ENCODE measurements at places on chromosomes 5 and 9. TPM values are rescaled to one million over a fixed set of nuclear protein-coding genes. Genes with fewer than 3 reads are reported as not detected.

The RARS1 gene
- 31.5 TPM for polyA plus RNA-seq

The GLDC gene
- 0.65 TPM for polyA plus RNA-seq

The CCNI2 gene
- polyA plus RNA-seq = 0.77 TPM

The KDM3B gene
- 57.4 TPM for polyA plus RNA-seq

DNA sequence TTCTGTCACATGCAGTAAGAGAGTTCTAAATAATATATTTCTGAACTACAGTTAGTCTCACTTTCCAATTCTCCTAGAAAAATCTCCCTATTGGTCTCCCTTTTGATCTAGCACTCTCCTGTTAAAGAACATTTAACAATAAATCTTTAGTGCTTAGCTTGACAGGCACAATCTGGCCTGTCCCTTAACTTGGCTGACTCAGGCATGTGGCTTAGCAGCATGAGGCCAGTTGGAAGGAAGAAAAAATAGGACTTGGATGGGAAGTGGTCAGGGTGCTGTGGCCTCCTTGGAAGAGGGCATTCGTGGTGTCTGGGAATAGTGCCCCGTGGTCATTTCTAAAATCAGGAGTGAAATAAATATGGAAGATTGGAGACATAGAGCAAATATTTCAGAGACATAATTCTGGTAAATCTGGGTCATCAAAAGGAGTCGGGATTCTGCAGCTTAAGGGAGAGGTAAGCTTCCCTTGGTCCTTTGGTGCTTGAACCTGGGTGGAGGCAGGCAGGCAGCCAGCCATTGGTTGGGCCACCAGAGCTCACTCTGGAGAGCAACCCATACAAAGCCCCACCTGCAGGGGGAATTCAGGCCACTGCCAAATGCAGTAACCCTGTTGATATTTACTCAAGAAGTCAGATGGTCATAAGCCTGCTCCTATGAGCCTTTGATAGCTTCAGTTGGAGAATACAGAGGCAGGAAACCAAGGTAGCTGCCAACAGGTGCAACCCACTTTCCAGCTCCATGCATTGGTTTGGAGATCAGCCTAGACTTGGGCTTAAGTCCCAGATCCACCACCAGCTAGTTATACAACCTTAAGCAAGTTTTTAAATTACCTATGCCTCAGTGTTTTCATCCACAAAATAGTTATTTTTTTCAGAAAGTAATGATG is 28.8 kb upstream of the TLE4 start:
- DNase-seq = no peak

DNA sequence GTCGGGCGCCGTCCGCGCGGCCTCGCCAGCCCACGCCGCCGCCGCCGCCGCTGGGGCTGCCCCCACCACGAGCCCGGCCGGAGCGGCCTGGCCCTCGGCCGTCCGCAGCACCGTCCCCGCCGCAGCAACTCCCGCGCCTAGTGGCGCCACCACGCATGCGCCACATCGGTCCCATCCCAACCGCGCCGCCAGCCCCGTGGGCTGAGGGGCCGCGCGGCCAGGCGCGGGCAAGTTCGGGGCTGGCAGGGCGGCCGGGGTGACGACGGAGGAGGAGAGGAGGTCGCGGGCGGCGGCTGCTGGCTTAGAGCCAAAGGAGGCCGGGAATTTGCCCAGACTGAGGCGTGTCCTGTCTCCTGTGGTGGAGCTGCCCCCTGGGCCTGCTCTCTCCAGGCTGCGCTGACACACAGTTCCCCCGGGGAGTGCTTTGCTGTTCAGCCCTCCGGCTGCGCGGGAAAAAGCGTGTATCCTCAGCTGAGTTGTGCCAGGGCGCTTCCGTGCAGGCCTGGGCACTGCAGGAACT is at the start of gene TUSC1:
Gene TUSC1, minus strand, starts transcription at position 298 of the 520 bp plus-strand sequence. Its CDS starts 132 bp downstream, at position 166.
- peak; percentile 72 for DNase-seq

DNA sequence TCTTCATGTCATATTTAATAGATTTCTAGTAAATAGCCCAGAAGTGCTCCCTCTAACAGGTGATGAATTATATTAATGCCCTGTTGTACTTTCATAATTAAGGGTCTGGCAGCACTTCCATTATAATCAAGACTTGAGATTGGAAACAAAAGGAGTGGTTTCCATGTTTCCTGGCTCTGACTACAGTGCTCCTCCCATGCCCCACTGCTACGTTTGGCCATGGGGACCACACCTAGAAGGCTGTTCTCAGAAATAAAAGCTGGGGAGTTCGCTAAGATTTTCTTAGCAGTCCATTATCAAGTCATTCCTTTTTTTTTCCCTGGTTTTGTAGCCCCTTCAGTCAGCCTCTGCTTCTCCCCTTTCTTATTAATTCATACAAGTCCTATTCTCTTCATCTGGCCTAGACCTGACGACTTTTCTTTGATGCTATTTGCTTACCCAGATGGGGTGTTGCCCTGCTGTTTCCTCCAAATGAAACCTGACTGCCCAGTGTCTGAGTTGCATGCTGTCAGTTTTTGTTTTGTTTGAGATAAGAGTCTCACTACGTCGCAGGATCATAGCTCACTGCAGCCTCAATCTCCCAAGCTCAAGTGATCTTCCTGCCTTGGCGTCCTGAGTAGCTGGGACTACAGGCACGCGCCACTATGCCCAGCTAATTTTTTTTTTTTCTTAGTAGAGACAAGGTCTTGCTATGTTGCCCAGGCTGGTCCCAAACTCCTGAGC is 312.1 kb upstream of the EFNA5 start:
- no peak for DNase-seq

DNA sequence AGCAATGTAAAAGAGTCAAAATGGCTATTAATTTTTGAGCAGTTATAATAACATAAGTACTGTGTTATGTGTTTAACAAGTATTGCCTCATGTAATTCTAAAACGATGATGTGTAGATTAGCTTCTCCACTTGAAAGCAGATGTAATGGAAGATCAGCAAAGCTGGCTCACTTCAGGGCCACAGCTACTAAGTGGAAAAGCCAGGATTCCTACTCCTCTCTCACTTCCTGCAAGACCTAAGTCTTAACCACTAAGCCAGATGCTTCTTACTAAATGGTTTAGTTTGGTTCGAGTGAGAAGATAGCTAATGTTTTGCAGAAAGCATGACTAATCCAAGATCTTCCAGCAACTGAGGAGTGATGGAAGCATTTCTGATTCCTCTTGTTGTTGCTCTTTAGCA is 15.7 kb upstream of the TNC start:
- no peak for DNase-seq

DNA sequence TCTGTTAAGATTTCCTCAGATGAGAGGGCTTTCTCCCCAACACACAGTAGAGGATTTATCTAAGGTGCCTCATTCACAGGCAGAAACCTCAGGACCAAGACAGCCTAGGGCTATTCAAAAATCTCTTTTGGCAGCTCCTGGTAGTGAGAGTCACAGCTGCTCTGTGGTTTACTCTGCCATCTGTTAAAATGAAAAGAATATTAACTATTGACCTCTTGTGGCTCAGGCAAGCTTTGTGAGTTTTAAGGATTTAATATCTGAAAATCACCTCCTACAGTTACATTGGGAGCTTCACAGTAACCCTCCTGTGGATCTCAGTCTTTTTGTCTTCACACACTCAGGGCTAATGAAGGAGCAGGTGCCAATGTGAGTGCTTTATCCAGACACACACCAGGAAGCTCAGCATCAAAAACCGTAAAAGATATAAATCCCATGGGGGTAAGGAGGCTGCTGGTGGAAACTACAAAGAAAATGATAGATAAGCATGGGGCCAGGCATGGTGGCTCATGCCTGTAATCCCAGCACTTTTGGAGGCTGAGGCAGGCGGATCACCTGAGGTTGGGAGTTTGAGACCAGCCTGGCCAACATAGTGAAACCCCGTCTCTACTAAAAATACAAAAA is 29.7 kb downstream of the PPP1R2B start:
- DNase-seq = no peak

DNA sequence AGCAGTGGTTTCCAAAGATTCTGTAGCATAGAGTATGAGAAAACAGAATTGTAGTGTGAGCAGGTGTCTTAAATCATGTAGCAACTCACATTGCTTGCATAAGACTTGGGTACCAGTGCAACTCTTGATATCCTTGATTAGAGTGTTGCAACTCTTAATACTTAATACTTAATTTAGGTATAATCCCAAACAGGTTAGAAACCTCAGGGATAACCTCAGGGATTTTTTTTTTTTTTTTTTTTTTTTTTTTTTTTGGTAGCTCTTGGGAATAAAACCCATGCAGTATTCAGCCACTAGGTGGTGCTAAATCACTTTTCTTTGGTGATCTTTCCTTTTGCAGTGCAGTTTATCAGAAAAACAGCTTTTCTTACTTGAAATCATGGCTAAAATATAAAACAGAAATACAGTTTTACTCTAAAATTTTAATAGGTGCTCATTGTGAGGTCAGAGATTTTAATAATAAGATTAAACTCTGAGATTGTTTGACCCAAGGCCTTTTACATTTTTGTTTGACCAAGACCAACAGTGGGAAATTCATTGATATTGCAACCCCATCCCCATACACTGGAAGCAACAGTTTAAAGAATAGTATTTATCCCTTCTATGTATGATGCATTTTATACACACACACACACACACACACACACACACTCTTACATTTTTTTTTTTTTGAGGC is 55.3 kb downstream of the ERAP1 start:
- DNase-seq = peak; percentile 66

- DNase-seq = no peak
These were observed 45.3 kb downstream of the FBXW11 start for GRCh38 chr5:171961117-171961516.

GRCh38 chr9:134768709-134769351 is 111.8 kb upstream of the FCN2 start:
- DNase-seq = peak; percentile 84

- no peak for DNase-seq
These were observed at the start of gene PCDHAC1 for GRCh38 chr5:140925806-140926442. TSS of gene PCDHAC1 (plus strand) at chr5:140926299. CDS start at chr5:140926893, 594 bp downstream.

GRCh38 chr5:140190872-140191218 is 15.9 kb downstream of the CYSTM1 start:
- DNase-seq = no peak

DNA sequence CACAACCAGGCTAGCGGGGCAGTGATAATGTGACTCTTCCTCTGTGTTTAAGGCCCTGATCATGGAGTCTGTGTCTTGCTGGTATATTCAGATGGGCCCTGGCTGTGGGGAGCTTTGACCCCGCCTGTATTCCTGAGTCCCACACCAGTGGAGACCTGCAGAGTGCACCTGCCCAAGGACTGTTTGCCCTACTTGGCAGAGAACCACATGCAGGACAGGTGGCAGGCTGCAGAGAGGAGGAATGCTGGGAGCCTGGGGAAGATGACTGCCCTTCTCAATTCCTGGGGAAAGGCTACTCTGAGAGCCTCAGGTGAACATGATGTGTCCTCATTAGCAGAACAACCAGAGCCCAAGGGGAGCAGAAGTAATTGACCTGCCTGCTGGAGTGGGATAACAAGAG is 36.2 kb downstream of the IARS1 start:
- DNase-seq = no peak

GRCh38 chr5:38832810-38833209 is 13.0 kb upstream of the OSMR start:
- DNase-seq = no peak

DNA sequence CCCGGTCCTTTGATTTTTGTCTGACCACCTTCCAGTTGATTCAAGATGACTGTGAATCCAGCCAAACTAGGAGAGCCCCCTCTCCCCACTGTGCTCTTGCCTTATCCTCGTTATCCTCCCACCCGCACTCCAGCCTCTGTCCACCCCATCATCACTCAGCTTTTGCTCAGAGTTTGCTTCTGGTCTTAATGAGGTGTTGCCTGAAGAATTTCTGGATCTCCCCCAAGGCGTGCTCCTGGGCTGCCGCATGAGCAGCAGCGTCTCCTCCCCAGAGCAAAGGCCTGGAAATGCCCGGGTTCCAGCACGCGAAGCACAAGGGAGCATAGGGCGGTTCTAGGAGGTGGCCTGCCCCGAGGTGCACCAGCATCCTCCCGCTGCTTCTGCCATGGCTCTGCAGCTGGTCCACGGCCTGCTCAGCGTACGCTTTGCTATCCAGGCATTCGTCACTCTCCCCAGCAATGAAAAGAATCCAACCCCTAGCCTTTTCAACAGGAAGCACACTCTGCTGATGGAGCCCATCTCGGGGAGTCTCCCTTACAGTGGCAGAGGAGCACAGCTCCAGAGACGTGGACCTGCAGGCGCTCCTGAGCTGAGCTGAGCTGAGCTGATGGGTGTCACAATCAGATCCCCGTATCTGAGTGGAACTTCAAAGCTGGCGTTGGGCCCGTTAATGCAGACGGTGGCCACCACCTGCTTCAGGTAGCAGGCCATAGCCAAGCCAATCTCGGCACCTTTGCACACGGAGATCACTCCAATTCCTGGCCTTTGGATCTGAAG is 50.7 kb downstream of the BAAT start:
- no peak for DNase-seq

DNA sequence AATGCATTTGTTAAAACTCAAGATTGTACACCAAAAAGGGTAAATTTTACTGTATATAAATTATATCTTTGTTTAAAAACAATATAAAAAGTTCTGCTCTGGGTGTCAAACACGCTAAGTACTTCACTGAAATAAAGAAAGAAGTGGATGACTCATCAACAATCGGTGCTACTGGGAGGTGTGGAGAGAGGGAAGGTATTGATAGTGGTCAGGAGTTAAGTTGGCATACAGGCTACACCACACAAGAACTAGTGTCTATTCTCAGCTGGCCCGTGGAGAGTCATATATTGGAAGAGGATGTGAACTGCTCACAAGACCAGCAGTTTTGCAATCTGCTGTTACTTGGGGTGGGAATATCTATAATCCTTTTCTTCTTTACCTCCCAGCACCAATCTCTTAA is 145.7 kb upstream of the TRPC7 start:
- no peak for DNase-seq

DNA sequence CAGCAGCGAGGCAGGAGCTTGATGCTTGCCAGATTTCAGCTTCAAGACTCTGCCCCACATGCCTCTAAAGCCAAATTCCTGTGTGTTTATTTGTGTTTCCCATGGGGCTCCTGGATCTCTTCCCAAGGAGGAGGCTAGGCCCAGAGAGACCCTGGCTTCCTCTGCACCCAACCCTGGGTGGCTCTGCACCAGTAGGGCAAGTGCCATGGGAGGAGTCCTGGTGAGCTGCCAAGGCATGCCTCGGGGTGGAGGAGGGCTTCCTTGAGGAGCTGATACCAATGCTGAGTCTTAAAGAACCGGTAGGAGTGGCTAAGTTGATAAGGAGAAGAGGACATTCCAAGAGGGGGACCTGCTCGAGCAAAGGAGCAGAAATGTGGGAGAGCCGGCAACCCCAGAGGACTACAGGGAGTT is 6.8 kb upstream of the TIFAB start:
- DNase-seq = no peak

DNA sequence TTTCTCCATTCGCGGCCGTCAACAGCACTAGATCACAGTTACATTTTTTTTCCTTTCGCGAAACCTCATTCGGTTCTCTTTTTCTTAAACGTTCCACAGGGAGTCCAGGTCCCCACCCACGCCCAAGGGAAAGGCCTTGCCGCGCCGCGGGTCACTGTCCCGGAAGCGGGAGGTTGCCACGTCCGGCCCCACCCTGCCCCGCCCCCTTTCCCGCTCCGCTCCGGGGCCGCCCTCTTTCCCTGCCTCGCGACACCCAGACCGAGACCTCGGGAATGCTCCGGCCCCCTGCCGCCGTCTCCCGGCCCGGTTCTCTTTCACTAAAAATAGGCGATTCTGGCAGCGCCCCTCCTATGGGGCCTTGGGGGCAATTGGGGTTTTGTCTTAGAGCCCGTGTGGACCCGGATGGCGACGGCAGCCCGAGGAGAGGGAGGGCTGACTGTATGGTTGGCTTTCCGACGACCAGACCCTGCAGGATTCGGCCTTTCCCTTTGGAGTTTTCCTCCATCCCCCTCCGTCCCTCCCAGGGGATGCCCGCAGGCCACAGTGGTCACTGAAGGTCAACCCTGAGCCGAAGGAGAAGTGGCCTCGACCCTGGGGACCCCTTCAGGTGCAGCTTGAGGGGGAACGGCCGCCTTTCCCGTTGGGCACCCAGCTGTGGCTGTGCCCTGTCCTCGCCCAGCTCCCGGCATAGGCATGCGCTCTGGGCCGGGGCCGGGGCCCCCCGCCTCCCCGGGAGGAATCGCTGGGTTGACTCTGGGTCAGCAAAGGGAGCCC is 2.8 kb upstream of the RACK1 start:
- peak; percentile 91 for DNase-seq
